ENCODE measurements at places on chromosomes 3 and 15.

DNA sequence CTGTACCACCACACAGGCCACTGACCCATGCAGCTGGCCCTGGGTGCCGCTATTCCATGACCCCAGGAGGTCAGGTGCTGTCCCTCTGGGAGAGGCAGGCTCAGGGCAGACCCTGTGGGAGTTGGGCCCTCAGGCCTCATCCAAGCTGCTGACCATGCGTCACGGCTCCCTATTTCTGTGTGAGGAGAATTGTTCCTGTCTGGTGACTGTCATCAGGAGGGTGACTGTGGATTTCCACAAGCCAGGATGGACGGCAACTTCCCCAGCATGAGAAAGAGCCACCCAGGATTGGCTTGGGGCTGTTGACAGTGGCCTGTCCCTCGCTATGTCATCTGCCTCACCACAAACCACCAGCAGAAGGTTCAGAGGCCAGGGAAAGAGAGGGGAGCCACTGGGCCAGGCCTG is 41.4 kb downstream of the ZDHHC19 start:
- DNase-seq, result no peak

DNA sequence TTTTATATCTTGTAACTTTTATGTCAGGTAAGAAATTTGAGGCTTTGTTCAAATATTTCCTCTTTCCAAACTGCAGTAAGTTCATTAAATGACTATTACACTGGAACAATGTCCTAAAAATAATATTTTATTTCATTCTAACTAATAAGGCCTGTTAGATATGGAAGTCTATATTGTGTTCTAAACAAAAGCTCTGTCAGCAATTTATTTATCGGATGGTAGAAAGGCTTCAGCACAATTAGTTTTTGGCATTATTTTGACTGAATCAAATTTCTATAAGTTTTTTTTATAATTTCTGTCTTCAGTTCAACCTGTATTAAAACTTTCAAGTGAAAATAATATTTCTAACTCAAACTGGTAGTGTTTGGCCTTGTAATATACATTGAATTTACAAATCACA is 992.1 kb downstream of the EPHA3 start:
- no peak for DNase-seq

GRCh38 chr3:46433841-46434240 is 26.8 kb downstream of the CCRL2 start:
- no peak for DNase-seq

DNA sequence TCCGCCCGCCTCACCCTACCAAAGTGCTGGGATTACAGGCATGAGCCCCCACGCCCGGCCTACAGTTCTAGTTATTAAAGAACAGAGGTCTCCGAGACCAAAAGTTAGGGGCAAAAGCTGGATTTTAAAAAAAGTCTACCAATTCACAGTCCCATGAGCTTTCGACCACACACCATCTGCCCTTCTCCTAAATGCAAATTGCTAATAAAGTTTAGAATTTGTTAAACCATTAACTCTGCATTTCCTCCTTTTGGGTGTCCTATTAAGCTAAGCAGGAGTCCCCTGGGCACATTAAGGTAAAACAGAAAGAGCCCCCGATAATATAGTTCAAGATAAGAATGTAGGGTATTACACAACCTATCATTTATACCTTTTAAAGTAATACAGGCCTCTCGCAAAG is 322.7 kb downstream of the FOXP1 start:
- no peak for DNase-seq

DNA sequence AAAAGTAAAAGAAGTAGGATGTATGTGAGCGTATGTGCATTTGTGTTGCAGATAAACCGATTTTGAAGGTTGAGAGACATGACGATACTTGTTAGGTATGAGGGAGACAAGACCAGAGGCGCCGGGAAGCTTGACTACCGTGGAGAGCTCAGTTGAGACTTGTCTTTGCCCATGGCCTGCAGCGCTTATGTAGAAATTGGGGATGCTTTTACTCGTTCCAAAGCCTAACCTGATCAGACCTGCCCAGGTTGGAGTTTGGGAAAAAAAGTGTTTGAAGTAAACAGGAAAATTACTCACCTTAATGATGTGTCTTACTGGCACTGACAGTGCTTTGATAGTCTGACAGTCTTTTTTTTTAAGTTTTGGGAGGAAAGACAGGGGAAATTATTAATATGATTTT is 202.8 kb downstream of the TP63 start:
- no peak for DNase-seq

GRCh38 chr3:102233881-102234280 is 200.9 kb upstream of the ZPLD1 start:
- peak; percentile 8 for DNase-seq

DNA sequence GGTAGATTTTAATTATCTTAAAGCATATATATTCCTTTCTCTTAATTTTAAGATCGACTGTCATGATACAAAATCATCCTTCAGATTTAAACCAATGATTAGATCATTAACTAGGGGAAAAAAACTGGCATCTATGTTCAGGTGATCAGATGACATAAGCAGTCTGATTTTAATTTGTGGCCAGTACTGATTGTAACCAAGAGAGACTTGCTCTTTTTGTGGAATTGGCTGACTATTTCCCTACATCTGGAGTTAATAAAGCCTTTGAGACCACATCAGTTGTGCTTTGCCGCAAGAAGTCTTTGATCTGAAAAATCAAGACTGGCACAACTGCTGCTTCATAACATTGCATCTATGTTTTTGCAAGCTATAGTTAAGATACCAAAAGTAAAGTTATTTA is 148.4 kb upstream of the CGNL1 start:
- DNase-seq, result peak; percentile 70

GRCh38 chr15:56871185-56871584 is 47.3 kb upstream of the TCF12 start:
- peak; percentile 83 for DNase-seq
